ENCODE measurements at places on chromosomes 2 and 18.
A peak's percentile ranks its signal among the peaks of the same experiment; 100 is the strongest.

GRCh38 chr18:74692367-74693013 is 94.8 kb downstream of the ZNF407 start:
- ATAC-seq = no peak

GRCh38 chr2:46846536-46846935 is 69.1 kb downstream of the MCFD2 start:
- ATAC-seq = peak; percentile 5

DNA sequence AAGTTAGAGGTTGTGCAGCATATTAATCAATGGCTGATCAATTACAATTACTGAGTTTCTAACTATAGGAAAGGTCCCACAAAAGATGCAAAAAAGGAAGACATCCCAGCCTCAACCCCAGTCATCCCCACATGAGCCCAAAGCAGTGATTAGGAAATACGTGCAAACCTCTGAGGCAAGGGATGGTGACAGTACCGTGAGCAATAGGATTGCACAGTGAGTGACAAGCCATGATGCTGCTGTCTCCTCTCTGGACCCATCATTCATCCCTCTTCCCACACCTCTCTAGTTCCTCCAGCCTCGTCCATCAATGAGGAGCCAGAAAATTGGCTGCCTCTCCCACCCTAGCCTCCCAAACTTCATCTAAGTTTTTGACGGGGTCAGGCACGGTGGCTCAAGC is 4.0 kb upstream of the SLC11A1 start:
- ATAC-seq = peak; percentile 44

DNA sequence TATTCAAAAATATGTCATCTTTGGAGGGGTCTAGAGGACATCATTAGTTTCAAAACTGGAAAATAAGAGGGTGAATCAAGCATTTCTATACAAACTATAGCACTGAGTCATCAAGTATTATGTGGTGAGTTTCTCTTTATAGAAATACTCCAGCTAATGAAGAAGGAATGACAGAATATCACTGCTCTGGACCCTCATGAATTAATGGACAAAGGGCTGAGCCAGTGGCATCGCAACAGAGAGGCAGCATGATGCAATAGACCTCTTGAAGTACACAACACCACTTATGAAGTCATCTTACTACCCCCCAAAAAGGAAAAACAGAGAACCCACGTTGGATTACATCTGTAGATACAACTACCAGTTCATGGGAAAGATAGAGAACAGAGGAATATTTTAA is 27.4 kb upstream of the EIF2AK3 start:
- no peak for ATAC-seq

- ATAC-seq = no peak
Observed at GRCh38 chr18:7757175-7757574, 190.1 kb downstream of the PTPRM start.

DNA sequence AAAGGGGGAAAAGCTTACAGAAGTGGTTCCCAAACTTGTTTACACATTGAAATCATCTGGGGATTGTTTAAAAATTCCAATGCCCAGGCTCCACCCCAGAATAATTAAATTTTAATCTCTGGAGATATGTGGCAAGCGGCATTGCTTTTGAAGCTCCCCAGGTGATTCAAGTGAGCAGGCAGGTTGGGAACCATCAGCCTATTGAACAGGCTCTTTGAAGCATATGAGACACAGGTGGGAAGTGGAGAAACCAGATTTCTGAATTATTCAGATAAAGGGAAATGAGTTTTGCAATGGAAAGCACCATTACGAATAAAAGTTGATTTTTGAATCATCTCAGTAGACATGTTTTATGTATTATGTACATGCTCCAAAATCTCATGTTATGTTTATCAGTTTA is 57.6 kb upstream of the NOSTRIN start:
- ATAC-seq = peak; percentile 69

- ATAC-seq = peak; percentile 44
Observed at GRCh38 chr2:112626604-112627059, 19.1 kb upstream of the SLC20A1 start.

- no peak for ATAC-seq
Observed at GRCh38 chr2:10371441-10372196, 68.9 kb downstream of the HPCAL1 start.

DNA sequence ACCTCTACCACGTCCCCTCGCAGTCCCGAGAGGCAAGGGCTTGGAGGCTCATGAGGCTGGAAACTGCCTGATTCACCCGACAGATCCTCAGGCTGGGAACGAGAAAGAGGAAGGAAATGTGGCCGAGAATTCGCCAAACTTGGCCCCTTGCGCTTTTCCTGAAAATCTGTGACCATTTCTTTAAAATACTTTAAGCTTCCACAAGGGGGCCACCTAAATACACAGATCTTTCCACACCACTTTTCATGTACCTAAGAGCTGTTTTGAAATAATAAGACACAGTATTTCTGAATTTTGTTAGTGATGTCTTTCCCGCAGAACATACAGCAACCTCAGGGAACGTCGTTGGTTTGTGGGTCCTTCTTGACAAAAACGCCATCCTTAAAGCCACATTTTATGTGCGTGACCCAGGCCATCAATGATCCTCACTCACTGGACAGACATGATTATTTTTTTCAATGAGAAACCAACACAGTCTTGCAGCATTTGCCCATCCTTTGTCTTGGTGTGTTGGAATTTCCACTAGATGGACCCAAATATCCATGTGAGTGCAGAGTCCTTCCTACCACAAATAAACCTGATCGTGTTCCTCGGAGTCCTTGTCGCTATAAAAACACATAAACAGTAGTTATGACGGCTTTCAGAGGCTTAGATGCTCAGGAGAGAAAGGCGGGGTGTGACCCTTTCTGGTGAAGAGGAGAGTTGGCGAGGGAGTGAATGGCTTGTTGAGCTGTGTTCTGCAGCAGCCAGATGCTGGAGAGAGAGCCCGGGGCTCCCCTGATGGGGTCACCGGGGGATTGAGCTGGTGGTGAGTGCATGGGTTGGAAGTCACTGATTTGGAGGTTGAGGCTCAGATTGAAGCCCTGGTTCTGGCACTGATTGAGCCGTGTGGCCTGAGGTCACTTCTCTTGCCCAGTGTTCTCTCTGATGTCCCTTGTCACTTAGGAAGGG is 25.0 kb downstream of the DCDC2C start:
- no peak for ATAC-seq

GRCh38 chr2:226754821-226755604 is 44.6 kb downstream of the IRS1 start:
- no peak for ATAC-seq

DNA sequence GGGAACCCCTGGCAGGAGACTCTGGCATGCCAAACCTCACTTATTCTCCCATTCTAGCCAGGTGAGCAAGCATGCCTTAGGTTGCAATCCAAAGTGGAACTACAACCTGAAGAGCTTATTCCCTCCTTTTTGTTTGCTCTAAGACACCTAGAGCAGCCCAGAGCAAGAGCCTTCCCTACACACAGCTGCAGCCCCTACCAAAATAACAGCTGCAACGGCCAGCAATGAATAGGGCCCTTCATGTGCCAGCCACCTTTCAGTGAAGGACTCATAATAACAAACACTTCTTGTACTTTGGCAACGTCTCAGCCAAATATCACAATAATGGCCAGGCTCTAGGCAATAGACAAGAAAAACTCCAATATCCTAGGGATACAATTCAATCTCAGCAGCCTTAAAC is 178.7 kb downstream of the ALK start:
- no peak for ATAC-seq
